Non-pigmented ciliary epithelial cell (primary cell): ENCODE measurements at places on chromosomes 4 and X.
A peak's percentile ranks its signal among the peaks of the same experiment; 100 is the strongest.

DNA sequence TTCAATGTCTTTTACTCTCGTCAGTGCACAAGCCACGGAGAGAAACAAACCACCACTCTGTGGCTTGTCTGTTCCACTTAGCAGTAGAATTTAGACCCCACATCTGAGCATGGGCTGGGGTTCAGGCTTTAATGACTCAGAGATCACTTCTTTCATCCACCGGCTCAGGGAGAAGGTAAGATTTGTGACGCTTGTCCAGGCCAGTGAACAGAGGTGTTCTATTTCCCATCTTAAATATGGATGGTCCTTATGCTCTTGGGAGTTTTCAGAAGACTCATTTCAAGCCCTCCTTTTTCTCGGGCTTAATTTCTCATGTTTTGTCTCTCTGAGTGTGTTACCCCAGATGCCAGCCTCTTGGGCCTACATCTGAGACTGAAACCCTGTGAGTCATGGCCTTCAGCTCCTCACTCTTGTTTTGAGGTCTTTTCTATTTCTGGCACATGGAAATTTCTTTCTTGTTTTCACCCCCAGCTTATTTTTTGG lies 127.4 kb upstream of the SFRP2 start:
- DNase-seq, result no peak

GRCh38 chrX:13499736-13500135 lies 69.7 kb upstream of the EGFL6 start:
- DNase-seq, result no peak

DNA sequence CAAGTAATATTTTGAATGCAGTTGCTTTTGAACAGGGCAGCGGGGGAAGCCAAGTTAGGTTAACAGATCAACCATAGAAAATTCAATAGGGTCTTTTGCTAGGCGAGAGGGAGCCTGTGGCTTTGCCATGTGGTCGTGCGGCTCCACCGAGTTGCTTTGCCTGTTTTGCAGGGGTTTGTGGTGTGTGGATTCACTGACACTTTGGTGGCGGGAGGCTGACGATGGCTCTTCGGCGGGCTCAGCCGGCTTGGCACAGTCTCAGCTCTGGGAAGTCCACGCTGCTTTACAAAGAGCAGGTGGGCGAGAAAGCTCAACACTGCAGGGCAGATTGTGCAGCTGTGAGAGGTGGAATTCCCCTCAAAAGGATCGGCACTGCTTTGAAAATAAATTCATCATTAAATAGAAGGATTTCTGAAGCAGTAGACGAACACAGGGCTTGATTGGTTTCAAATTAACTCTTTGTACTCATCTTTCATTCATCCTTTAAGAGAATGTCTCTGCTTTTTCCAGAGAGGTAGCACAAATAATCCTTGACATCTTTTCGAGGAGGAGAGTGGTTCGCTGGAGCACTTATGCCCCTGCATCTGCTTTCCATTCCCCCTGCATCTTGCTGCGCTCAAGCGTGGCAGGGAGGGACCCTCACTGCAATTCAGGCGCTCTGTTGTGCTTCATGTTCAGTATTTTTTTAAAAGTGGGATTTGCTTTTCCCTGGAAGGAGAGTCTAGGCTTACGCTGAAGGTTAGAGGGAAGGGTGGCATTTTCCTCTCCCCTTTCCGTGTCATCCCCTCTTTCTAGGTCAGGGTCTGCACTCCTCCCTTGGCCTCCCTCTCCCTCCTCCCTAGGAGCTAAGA lies 201.8 kb upstream of the LEF1 start:
- DNase-seq, result no peak

- no peak for DNase-seq
Measured at GRCh38 chr4:151905197-151905596, 144.4 kb upstream of the GATB start.

- no peak for DNase-seq
Measured at GRCh38 chrX:153032397-153033118, 23.7 kb upstream of the PNMA3 start.

- no peak for DNase-seq
Measured at GRCh38 chr4:186758929-186759682, 35.5 kb upstream of the FAT1 start.

DNA sequence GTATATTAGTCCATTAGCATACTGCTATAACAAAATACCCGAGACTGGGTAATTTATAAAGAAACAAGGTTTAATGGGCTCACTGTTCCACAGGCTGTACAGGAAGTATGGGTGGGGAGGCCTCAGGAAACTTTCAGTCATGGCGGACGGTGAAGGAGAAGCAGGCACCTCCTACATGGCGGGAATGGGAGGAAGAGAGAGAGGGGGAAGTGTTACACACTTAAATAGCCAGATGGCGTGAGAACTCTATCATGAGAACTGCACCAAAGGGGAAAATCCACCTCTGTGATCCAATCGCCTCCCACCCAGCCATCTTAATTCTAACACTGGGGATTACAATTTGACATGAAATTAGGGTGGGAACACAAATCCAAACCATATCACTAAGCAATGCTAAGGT lies 98.9 kb upstream of the SH3RF1 start:
- DNase-seq, result no peak

- DNase-seq, result no peak
Measured at GRCh38 chr4:116627545-116627944, 457.8 kb downstream of the TRAM1L1 start.

DNA sequence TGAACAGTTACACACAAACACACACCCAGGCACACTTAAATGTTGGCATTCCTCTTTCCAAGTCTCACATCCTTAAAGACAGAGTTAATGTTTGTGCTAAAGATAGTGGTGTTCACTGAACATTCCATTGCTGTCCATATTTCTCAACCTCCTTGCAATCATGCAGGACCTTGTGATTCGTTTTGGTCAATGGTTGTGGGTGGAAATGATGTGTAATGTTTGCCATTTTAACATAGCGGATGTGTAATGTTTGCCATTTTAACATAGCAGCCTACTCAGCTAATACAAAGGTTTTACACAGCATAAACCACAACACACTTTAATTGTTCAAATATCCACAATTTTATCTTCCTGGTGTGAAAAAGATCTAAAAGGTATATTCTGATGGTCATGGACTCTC lies 93.9 kb downstream of the CEP44 start:
- DNase-seq, result no peak

- DNase-seq, result no peak
Measured at GRCh38 chr4:59380841-59381366, 1819.2 kb upstream of the ADGRL3 start.

- peak; percentile 71 for DNase-seq
Measured at GRCh38 chr4:55475394-55476243, 71.1 kb downstream of the CLOCK start.

DNA sequence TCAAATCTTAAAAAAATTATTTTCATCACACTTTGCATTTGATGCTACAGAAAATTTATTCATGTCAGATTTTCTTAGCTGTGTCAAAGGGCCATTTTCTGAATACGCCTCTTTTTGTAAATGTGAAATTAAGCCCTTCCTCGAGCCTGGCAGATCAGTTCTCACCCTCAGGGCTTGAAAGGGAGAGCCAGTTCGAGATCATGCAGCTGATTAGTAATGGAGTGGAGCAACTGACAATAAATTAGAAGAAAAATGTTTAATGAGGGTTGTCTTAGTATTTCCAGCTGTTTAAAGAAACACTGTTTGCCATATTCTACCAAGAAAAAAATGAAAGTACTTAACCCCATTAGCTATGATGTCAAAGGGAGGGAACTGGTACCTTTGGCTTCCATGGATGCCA lies 28.7 kb downstream of the CC2D2A start:
- DNase-seq, result no peak

DNA sequence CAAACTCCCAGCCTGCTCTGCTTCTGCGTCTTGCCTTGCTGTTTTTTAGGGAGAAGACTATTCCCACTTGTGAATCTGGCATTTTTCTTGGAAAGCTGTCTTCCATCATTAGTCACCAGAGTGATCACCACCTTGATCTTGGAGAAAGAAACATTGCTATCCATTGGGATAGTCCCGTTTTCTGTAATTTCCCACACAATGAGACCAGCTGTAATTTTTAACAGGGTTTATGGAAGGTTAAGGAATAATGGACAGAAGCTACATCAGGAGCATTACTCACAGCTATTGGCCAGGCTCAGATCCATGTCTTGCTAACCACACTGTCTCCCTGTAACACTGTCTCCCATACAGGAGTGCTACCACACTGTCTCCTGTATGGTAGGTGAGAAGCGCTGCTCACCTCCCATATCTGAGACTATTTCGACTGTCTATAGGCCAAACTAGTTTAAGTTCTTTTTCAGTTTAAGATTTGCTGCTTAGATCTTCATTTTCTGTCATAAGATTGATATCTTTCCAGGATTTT lies 523.0 kb downstream of the SPRY1 start:
- no peak for DNase-seq

DNA sequence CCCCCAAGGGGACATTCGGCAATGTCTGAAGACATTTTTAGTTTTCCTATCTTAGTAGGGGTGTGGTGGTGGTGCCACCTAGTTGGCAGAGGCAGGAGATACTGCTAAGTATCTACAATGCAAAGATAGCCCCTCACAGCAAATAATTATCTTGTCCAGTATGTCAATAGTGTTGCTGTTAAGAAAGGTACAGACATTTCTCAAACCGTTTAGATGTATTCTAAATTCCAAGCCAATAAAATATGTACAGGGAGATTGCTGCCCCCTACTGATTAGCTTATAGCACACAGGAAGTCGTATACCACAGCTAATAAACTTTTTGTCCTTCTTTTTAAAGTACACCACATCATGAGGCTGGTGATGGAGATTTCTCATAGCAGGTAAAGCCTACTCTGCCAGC lies 260.5 kb downstream of the TMA16 start:
- DNase-seq, result no peak

GRCh38 chr4:7917669-7918068 lies 22.0 kb downstream of the AFAP1 start:
- DNase-seq, result no peak

DNA sequence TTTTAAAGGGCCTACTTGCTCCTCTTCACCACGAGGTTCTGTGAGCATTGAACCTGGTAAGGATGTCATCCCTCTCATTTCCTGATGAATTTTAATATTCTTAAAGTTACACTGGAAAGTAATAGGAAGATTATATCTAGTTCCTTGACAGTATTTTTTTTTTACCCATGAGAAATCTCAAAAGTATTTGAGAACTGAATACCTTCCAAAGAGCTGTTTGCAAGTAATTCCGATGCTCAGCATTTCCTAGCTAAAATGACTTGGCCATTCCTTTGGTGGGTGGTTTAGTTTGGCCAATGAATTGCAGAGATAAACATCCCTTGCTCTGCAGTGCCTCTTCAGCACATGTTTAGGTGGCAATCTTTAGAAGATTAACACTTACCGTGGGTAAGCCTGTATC lies 110.2 kb upstream of the WDR1 start:
- DNase-seq, result no peak

DNA sequence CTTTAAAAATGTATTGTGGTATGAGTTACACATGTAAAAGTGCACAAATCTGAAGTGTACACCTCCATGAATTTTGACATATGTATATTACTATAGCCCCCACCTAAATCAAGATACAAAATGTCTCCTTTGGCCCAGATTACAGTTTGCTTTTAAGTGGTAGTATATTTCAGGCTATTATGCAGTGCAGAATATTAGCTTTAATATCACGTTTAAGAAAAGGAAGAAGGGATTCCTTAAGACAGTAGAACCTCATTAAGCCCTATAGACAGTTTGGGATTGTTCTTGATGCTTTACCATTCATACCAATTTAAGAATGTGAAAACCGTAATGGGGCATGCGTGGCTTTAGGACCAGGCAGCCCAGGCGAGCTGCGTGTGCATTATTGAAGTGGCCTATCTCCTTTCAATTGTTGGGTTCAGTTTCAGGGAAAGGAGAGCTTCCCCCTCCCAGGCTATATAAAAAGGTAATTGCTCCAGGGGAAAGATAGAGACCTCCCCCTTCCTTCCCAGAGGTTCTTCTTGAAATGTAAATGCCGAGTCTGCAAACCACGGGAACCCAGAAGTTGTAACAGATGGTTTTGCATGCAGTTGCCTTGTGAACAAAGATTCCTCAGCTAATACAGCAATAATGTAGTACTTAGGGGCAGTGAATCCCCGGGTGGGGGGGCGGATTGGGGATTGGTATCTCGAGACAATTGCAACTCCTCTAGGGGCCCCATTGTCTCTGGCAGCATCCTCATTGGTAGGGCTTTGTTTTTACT lies 106.1 kb downstream of the UCHL1 start:
- no peak for DNase-seq

- DNase-seq, result no peak
Measured at GRCh38 chrX:2664502-2664901, 26.6 kb upstream of the CD99 start.

DNA sequence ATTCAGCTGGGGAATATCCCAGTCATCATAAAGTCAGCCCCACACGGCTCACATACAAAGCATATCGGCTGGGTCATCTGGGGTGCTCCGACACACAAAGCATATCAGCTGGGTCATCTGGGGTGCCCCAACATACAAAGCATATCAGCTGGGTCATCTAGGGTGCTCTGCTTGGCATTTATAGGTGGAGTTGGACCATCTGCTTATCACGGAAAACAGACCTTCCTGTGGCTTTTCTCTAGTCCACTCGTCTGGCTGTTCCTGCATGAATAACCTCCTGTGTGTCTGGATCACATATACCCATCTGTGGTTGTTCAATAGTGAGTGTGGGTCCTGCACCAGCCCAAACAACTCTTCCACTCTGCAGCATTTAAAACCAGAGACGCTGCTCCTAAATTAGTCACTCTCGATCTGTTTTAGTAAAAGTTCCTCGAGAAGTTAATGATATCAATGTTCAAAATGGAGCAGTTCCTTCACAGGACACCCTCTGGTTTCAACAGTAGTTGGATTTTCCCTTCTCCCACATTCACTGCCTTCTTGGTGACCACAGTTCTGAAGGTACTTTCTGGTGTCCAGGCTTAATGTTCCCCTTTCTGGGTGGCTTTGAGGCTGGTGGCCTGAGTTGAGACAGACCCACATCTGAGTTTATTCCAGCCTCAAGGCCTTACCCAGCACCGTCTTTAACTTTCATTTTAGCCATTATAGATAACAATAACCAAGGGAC lies 70.0 kb upstream of the FRG1 start:
- DNase-seq, result no peak

GRCh38 chrX:1444561-1445500 lies 7.9 kb downstream of the ASMTL start:
- no peak for DNase-seq

DNA sequence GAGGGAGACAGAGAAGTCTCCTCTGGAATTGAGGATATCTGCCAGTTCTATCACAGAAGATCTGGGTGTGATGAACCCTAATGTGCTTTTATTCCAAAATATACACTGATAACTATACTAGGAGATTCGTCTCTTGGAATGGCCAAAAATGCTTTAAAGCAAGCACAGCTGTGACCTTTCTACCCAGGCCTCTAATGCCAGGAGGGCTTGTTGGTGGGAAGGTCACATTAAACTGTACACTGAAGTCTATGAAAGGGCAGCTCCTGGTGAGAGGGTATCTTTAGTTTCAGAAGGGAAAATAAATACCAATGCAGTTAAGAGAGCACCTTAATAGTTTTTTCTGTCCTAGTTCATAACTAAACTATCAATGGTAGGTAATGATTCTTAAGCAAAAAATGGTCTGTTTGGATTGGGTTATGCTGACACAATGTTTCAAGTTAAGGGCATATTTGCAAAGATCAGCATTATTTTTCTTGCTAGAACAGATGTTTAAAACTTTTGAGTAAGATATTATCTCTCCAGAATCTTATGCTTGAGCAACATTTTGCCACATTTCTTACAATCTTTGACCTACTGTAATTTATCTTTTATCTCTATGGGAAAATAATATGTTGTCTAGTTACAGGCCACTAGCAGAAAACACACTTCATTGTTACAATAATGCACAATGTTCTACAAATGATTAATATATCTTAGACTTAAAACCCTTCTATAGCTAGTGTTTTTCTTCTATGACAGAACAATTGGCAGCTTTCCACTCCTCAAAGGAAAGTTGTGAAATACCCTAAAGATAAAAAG lies 59.6 kb downstream of the SEC24D start:
- DNase-seq, result no peak
